ENCODE measurements at places on chromosomes 16 and 17.

DNA sequence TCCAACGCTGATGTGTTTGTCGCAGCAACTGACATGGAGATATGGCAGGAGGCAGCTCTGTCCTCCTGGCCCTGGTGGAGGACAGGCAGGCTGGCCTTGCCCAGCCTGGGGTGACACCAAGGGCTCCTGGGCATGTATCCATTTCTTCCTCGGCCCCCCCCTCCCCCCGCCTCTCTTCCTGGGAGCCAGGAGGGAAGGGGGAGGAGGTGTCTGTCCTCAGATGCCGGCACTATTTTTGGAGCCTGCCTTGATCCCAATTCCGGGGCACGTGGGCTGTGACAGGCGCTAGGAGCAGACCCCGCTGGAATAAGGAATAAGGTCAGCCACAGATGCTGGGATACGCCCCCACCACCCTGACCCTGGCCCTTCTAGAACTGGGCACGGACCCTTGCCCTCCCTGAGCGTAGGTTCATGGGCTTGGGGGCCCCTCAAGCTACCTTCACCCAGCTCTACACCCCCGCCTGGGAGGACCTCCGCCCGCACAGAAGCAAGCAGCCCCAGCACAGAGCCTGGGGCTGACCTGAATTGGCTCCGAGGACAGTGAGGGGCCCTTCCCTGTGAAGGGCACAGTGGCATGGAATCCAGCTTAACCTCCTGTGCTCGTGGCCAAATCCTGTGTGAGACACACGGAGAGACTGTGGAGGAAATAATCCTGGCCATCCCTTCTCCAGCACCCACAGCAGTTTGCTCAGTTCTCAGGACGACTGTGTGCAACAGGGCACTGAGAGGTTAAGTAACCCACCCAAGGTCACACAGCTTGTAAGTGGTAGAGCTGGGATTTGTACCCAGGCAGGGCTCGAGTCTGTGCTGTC lies 24.1 kb downstream of the SEC14L5 start:
- DNase-seq, result no peak

- DNase-seq, result no peak
These were observed 3.3 kb upstream of the BRD7 start for GRCh38 chr16:50371936-50372595.

DNA sequence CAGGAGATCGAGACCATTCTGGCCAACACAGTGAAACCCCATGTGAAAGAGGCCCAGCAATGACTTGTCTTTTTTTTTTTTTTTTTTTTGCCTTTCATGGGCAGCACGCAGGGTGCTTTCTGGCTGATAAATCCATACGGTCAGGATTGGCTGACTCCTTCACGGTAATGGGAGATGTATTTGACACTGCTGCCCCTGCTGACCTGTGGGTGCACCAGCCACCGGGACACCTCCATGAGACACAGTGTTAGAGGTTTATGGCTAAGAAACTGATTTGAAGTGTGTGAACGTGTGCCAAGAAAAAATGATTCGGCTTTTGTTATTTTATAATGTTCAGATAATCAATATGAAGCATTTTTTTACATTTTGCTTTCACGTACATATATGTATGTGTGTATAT lies 48.4 kb downstream of the MAP2K6 start:
- no peak for DNase-seq

GRCh38 chr16:50676684-50677225 lies 4.4 kb downstream of the SNX20 start:
- no peak for DNase-seq

DNA sequence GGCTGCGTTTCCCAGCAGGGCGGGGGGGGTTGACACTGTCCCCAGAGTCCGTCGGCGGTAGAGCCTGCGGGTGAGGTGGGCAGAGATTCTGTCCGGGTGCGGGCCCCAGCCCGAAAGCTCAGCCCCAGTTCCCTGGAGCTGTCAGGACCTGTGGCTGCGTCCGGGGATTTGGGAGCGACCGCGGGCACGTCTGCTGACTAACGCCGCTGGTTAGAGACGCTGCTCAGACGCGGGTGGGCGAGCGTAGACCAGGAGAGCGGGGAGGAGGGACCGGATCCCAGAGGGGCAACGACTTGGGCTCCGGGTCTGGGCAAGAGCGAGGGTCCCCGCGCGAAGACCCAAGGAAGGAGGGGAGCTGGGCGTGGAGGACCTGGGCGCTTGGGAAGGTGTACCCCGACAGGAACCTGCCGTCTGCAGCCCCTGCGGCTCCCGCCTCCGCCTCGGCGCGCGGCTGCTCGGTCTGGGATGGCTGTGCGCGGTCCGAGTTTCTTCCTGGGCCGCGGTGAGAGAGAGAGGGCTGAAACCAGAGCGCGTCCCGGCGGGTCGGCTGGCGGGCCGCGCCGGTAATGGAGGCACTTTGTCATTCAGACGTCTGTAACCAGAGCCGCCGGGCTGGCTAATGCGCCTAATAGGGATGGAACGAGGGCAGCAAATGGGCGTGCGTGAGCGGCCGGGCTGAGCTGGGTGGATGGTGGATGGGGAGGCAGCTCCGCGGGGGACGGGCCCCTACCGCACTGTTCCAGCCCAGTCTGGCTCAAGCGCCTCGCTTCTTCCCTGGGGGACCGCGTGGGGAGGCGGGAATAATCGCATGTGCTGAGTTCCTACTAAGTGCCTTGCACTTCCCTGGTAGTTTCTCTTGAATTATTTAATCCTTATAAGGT lies 2.3 kb downstream of the NGFR start:
- no peak for DNase-seq

GRCh38 chr17:31917065-31917529 lies 15.6 kb upstream of the UTP6 start:
- no peak for DNase-seq

DNA sequence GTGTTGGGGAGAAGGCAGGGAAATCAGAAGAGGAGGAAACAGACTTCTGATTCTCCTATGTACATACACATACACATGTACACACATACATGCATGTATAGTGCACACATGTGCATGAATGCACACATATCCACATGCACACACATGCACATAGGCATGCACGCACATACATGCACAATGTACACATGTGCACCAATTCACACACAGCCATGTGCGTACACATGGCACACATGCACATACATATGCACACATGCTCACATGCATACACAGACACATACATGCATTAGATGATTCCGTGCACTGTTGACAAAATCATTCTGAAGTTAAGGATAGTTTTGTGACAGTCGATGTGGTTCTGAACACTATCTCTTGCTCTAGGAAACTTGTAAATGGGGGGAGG lies 214.0 kb upstream of the CDH13 start:
- DNase-seq, result no peak

DNA sequence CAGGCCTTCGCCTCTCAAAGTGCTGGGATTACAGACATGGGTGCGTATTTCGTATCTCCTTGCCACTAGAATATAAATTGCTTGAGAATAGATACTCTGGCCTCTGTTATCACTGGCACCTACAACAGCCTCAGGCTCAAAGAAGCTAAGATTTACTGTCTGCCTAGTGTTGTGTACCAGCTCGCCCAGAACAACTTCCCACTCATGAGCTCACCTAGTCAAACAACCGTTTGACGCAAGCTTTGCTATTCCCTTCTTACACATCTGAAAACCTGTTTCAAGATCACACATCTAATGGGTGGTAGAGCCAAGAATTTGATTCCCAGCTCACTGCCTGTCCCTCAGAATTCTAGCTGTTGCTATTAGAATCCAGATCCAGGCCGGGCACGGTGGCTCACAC lies 24.4 kb downstream of the MIS12 start:
- DNase-seq, result no peak

DNA sequence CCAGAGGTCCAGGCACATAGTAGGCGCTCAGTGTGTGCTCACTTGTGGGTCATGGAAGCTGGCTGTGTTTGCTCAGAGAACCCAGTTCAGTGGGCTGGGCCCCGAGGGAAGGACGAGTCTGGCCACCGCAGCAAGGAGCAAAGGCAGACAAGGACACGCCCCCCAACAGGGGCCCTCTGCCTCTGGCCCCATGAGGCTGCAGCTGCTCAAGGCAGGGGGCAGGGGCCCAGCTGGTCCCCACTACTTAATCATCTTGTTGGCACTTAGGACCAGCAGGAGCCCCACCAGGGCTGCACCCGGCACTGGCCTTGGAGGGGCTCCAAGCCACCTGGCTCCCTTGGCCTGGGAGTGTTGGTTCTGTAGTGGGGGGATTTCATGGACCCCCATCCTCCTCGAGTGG lies 16.1 kb downstream of the KCNJ12 start:
- no peak for DNase-seq

DNA sequence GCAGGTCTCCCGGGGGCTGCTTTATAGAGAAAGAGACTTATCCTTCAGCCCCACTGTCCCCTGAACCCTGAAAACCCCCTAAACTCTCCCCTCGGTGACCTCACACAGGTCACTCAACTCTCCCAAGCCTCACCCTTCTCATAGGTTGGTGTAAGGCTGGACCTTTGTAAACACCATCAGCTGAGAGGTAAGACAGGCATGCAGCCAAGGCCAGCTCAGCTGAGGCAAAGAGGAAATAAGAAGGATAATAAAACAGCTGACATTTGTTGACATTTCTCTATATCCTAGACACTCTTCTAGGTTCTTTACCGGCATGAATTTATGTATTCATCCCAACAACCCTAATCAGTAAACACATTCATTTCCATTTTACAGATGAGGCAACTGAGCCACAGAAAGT lies 134.3 kb downstream of the CCT6B start:
- no peak for DNase-seq

- no peak for DNase-seq
These were observed 366 bp downstream of the ANKS3 start for GRCh38 chr16:4733747-4734062.

GRCh38 chr17:34301986-34302385 lies 16.4 kb downstream of the CCL11 start:
- no peak for DNase-seq

GRCh38 chr16:4435337-4436067 lies 9.8 kb downstream of the DNAJA3 start:
- DNase-seq, result no peak

GRCh38 chr17:66555605-66556004 lies 253.2 kb downstream of the PRKCA start:
- DNase-seq, result no peak

DNA sequence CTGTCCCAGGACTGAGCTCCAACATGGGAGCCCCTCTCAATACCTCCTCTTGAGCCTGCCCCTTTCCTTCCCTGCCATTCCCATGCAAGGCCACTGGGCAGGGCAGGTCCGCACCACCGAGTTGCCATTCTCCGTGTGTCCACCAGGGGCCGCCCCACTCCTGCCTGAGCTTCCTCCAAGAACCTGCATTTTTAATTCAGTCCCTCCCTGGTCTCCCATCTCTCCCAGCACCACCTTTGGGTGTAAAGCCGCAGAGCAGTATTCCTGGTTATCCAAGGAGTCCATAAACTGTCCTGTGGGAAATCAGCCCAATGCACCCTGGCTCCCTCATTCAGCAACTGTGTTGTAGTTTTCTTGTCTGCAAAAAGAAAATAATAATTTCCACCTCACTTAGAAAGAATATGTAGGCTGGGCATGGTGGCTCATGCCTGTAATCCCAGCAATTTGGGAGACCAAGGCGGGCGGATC lies 15.9 kb upstream of the ANKRD40CL start:
- peak; percentile 47 for DNase-seq

DNA sequence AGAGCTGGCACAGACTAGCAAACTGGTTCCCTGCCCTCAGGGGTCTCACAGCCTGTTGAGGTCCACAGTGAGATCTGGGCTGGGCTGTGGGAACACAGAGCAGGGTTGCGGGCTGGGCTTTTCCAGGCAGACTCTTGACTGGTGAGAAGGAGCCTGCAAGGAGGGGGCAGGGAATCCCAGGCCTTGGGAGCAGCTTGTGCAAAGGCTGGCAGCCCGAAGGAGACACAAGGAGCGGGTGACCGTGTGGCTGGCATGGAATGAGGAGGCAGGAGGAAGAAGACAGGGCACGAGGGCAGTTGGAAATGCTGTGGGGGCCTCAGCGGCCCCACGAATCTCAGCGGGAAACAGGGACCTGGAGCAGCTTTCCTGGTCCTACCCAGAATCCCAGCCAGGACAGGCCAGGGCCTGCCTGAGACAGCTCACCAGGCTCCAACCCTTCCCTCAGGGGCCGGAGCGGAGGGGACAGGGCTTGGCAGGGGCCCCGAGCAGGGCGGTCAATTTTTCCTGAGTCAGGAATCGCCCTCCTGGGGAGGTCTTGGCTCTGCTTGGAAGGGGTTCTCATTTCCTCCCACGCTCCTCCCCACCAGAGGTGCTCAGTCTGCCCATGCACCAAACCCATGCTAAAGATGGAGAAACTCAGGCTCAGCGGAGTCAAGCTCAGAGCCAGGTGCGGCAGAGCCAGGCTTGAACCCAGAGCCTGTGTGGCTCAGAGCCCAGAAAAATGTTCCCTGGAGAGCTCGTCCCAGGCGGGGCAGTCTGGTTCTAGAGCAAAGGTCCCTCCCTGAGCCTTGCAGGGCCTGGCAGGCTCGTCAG lies 9.2 kb upstream of the SNN start:
- DNase-seq, result no peak

- DNase-seq, result no peak
These were observed 445.4 kb upstream of the GOT2 start for GRCh38 chr16:59179446-59180082.

DNA sequence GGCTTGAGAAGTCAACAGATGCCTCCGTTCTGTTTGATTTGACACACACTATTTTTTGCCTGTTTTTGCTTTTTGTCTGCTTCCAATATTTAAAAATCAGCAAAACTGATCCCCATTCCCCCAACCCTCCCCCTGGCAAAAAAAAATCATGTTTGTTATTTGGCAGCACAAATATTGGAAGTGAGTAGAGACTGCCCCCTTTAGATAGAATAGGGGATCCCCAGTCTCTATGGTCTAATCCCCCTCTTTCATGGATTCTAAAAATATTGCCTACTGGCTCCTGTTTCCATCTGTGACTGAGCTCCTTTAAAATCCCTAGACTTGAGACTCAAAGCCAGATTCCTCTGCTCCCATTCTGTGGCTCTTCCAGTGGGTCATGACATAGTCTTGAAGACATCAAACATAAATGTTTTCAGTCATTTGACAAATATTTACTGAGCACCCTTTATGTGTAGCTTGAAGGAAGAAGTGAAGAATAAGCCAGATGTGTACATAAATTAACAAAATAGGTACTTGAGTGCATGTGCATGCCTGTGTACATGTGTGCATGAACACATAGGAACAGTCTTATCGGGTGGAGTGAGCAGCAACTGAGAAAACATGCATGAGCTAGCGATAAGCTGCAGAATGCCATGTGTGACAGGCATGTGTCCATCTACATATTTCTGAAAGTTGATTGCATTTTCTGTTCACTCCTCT lies 101.2 kb downstream of the SALL1 start:
- no peak for DNase-seq
